ENCODE measurements at places on chromosomes 13 and 19.
A peak's percentile ranks its signal among the peaks of the same experiment; 100 is the strongest.

GRCh38 chr19:12785431-12786031 lies 5.8 kb upstream of the JUNB start:
- no peak for DNase-seq

- no peak for DNase-seq
Observed at GRCh38 chr19:14654786-14655560, 19.7 kb downstream of the ADGRE3 start.

DNA sequence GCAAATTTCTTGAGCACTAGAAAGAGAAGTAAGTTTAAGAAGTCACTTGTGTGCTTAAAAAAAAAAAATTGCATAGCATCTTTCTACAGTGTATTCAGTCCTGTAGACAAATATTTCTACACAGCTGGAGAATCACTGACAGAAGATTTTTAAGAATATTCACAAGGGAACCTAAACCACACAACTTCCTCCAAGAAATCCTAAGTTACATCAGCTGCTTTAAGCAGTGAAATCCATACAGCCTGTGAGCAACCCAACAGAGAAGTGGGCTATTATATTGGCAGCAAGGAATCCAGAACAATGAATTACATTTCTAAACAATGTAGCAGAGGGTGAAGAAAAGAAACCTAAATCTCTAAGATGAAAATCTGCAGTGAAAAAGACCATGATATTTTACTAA lies 1.5 kb downstream of the DOCK9 start:
- DNase-seq, result peak; percentile 27

DNA sequence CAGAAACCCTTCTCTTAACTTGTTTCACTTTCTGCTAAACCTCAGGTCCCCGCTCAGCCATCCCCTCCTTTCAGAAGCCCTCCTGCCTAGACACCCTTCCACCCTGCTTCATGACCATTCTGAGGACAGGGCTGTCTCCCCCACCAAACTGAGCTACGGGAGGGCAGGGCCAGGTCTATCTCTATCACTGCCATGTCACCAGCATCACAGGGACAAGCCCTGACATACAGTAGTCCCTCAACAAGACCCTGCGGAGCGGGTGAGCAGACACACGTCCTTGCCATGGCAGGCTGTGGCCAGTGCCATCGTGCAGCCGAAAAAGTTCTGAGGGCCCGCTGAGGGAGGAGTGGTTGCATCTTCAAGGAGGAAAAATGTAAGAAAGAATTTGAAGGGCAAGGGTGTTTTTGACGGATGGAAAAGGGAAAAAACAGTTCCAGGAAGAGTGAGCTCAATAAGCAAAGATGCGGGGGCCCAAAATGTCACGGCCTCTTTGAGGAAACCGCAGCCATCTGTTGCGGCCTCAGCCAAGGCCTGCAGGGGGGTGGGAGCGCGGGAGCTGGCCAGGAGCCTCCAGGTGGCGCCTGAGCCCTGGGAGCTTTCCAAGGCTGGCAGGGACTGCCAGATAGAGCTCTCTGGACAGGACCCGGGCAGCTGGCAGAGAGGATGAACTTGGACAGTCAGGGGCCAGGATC lies 8.1 kb downstream of the PTGIR start:
- peak; percentile 26 for DNase-seq

- no peak for DNase-seq
Observed at GRCh38 chr13:100519626-100520025, 69.0 kb downstream of the GGACT start.

- no peak for DNase-seq
Observed at GRCh38 chr13:92221916-92222315, 823.5 kb downstream of the GPC5 start.

Measured in HCEC 1CT (cell line).